ENCODE measurements at places on chromosomes 7 and 10.

DNA sequence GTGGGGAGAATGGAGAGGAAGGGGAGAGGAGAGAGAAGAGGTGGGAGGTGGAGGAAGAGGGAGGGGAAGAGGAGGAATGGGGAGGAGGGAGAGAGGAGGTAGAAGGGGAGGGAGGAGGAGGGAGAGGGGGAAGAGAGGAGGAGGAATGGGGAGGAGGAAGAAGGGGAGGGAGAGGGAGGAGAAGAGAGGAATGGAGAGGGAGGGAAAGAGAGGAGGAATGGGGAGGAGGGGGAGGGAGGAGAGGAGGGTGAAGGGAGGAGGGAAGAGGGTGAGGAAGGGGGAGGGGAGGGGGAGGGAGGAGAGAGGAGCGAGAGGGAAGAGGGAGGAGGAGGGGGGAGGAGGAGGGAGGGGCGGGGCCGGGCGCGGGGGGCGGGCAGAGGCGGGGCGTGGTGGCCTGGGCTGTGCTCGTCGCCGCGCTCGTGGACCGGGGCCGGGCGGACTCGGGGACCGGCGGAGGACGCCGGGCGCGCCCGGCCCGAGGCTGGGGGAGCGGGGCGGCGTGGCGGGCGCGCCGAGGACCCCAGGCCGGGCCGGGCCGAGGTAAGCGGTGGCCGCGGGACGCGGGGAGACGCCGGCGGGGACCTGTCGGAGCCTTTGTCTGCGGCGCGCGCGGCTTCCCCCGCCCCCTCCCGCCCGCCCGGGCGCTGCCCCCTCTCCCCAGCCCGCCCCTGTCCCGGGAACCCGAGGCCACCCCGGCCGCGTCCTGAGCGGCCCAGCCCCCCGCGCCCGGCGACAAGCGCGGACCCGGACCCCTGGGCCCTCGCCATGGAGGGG lies at the start of gene SLC29A4:
SLC29A4 (plus strand) TSS at position 401 of the 774 bp plus-strand sequence. CDS start 4,874 bp downstream, outside the sequence.
- DNase-seq: no peak

DNA sequence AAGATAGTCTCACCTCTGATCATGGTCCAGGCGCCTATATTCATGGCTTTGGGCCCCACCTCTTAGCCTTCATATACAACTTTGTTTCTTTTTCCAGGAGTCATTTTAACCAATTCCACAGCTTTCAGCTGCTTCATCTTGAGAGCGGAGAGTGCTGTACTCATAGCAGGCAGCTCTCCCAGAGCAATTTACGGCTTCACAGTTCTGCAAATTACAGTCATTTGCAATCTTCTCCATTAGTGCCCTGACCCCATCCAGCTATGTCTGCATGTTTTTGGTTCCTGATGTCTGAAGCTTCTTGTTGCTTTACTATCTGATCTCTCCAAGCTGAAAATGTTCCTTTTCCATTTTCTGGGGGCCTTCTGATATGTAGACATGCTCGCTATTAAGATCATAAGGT lies 18.0 kb upstream of the MEST start:
- DNase-seq: no peak

- no peak for DNase-seq
Observed at GRCh38 chr7:92657391-92657790, 67.2 kb upstream of the FAM133B start.

GRCh38 chr10:96446966-96447596 lies 66.6 kb downstream of the TLL2 start:
- DNase-seq: no peak

- DNase-seq: no peak
Observed at GRCh38 chr10:82910301-82910700, 1035.3 kb downstream of the NRG3 start.

DNA sequence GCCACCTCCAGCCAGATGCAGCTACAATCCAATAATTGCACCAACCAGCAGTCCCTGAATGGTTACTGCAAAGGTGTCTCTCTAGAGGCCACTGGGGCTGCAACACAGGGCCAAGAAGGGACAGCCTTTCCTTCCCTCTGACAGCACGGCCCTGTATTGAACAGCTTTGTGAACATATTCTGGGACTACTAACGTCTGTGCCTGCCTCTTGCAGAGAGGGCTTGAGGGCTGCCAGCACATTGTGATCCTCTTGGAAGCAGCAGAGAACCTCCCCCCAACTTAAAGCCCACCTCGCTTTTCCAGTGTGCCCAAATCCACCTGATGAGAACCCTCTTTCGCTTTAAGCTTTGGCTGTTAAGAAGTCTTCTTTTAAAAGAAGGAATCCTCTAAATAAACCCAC lies 415.9 kb downstream of the RPS24 start:
- no peak for DNase-seq

DNA sequence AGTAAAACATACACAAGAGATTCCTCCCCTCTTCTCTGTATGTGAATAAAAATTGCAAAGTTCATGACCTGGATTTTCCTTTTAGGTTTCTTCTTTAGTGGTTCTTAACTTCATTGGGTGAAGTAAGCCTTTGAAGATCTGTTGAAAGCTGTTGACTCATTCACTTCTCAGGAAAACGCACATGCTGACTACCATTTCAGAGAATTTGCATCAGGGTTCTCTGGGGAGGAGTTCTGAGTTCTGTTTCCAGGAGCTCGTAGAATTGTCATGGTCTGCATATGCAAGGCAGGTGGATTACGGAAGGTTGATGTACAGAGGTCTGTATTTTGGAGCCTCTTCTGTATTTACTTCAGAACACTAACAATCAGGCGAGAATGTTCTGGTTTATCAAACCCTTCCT lies 962 bp upstream of the SLC26A4 start:
- no peak for DNase-seq

DNA sequence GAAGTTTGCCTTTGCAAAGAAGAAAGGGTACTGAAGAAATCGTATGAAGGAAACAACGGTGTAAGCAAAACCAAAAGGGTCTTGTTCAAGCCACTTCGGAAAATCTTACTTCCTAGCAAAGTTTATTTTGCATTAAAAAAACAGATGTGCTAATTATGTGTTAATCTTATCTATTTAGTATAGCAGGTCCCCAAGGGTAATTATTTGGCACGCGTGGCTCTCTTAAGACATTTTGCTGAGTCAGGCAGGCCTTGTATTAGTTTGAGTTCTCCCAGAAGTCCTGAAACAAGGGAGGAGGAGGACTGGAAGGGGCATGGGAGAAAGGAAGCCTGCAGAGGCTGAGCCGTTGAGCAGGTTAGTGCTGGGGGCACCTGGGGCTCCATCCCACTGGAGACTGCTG lies 44.9 kb downstream of the TMEM178B start:
- DNase-seq: no peak

DNA sequence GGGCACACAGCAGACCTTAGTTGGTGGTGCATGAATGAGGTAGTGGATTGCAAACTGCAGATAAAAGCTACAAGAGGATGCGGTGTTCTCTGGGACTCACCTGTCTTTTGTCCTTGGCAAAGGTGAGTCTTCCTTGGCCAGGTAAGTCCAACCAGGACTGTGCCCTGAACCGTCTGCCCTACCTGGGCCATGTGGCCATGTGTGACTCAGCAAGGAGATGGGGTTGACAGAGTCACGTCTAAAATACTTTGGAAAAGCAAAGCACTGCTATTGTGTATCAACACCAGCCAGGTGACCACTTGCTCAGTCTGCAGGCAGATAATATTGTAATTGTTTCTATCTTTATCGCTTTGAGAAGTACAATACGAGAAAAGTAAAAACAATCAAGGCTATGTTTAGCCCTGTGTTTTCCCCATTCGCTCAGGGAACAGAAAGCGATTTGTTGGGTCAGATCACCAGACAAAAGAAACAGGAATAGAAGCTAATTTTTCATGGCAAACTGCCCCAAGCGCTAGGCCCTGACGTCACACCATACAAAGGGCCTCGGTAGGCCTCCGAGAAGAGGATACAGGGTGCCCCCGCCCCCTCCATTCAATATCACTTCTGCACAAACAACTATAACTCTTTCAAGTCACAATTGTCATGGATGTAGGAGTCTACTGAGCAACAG lies 57.3 kb downstream of the FAM53B start:
- DNase-seq: no peak

- no peak for DNase-seq
Observed at GRCh38 chr10:101266381-101267289, 37.4 kb upstream of the LBX1 start.

DNA sequence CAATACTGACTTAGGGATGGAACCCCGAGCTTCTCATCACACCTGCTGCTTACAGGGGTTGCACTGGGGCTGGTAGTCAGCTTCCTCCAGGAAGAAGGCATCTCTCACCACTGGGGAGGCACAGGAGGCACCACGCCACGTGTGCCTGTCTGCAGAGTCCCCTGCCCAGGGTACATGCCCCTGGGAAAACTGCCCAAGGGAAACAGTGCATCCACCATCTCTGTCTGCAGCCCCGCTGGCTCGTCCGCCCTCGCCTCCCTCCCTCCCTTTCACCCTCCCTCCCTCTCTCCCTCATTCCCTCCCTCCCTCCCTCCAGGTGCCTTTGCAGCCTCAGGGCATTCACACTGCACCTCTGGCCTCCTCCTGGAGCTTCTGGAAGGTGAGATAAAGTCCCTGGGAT lies 101.1 kb downstream of the PTPRE start:
- DNase-seq: no peak

DNA sequence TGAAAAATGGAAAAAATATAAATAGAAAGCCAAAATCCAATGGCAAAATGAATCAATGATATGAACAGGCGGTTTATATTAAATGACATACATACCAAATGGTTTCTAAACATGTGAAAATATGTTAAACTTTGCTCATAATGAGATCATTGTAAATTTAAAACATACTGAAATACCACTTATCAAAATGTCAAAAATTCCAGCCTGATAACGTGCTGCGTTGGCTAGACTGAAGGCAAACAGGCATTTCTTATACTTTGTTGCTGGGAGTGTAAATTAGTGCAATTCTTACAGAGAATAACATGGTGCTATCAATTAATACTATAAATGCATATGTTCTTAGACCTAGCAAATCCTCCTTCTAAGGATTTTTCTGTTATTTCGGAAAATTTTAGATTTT lies 225.8 kb upstream of the FAM3C start:
- no peak for DNase-seq

DNA sequence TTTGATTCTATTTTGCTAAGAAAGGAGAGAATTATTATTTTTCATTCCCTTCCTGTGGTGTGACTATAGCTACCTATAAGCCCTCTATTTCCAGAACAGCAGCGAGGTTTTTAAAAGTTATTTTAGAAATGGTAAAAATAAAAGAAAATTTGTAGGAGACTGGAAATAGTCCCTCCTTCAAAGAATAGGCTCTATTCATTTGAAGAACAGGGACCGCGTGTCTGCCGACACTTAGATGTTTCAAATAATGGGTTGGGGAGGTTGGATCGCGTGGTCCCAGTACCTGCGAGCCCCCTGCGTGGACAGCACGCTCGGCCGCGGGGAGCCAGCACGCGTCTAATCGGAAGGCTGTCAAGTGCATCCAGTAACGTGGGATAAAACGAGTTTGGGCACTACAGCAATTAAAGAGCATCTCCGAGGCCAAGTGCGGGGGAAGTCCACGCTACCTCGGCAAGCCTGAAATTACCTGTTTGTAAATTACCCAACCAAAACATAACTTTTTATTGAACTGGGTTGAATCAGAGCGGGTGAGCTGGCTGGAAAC lies 1.0 kb downstream of the CACNA2D1 start:
- no peak for DNase-seq

DNA sequence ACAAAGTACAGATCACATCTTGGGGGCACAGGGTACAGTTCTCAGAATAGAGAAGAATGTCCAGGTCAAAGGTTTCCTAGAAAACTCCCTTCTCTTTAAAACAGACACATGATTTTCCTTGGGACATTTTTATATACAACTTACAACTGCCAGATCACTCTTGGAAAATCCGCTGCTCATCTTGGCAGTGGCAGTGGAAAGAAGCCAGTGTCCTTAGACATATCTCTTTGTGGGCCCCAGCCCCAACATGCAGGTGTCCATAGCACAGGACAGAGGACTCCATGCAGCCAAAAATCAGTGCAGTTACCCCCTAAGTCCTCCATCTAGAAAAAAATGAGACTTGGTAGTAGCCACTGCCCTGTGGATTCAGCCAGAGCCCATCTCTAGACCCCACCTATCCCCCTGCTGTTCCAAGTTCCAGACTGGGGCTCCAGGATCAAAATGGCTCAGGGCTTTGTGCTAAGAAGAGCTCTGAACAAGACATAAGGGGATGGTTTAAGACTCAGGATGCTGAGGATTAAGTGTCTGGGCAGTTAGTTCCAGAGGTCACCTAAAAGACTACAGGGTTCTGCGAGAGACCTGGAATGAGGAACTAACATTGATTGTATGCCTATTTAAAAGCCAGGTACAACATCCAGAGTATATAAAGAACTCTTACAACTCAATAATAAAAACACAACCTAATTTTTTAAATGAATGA lies 34.4 kb downstream of the HIPK2 start:
- no peak for DNase-seq

- no peak for DNase-seq
Observed at GRCh38 chr7:53641091-53641490, 605.7 kb downstream of the POM121L12 start.

GRCh38 chr7:44145969-44146911 lies 5.1 kb upstream of the MYL7 start:
- DNase-seq: no peak

GRCh38 chr7:77433901-77434300 lies 17.8 kb upstream of the GSAP start:
- no peak for DNase-seq

DNA sequence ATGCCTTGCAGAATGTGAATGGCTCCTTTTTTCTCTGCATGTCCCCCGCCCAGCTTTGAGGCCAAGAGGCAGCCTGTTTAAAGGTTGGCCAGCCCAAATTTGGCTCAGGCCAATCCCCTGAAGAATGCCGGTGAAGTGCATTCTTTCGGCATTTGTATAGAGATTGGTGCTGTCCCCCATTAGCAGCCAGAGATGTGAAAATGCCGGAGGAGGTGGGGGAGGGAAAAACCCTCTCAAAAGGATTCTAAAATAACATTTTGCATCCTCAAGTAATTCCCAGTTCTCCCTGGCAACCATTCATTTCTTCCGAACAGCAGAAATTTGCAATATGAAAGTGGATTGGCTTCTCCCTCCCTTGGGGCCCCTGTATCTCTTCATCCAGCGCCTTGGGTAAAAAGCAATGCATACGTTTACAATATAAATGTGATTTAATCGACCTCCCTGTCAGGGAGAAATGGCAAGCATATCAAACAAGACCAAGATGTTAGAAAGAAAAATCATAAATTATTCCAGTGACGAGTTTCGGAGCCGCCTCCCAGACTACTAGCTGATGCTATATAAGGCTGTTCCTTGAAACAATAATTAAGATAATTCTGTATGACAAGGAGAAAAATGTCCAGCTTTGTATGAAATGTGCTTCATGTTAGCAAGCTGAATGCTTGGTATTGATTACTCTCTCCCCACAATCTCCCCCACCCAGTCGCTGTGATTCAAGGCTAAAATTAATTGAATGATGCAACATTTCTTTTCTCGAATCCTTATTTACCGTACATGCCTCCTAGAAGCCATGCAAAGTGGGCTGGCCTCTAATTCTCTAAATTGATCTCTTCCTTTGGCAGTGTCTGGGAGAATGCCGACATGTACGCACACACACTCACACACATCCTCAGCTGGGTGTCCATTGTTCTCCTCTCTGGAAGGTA lies 323.7 kb downstream of the RPS24 start:
- DNase-seq: no peak

GRCh38 chr7:19574131-19574530 lies 134.7 kb downstream of the POLR1F start:
- no peak for DNase-seq
